ENCODE measurements at places on chromosomes 16 and 17.

DNA sequence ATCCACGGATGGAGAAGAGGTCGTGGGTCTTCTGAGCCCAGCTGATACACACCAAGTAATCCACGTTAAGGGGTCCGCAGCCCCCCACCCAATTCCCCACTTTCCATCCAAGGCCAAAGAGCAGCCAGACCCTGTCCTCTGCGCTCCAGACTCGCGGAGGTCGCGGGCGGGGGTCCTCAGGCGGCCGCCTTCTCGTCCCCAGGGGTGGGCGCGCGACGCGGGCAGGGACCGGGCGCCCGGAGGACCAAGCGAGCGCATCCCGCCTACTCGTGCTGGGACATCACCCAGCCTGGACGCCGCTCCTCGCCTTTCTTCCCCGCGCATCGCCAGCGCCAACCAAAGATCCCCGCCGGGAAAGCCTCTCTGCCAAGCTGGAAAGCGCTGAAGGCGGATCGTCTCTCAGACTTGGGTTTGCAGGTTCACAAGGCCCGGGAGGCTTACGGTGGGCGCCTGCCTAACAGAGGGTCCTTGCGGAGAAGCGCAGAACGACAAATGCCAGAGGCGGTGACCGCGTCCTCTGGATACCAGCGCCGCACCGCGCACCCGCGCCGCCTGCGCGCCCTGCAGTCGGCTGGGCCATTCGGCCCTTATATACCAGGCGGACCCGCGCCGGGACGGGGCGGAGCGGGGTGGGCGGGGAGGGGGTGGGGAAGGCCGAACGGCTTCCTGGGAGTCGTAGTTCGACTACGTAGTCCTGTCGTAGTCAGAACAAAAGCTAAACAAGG, 471.6 kb downstream of the SOX9 start:
- DNase-seq: peak; percentile 87

GRCh38 chr16:8668113-8668512, 6.3 kb upstream of the ABAT start:
- DNase-seq: no peak

- DNase-seq: peak; percentile 48
Measured at GRCh38 chr16:90019543-90020259, 445 bp upstream of the DBNDD1 start.

- no peak for DNase-seq
Measured at GRCh38 chr16:62805221-62805857, 769.1 kb upstream of the CDH8 start.

DNA sequence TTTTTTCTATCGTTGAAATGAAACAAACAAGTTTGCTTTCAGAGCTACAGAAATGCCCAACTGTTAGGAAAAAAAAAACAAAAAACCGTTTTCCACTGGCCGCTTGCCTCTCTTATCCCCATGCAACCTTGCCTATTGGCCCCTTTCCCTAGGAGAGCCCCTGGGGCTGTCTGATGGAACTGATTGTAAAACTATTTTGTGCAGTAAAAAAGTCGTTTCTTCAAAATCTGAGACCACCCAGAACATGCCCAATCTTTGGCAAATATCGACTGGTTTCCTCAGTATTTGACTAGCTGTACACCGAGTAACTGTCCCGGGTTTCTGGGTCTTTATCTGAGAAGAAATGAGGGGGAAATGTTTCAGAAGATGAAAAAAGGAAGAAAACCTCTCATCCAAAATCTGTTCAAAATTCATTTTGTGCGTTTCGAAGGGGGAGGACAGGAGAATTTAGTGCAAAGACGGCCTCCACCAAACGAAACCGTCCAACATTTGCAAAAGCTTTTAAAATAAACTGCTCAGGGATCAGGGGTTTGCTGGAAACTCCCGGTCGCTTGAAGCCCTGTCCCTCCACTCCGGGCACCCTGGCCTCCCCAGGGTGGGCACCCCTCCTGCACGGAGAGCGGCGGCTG, 1.1 kb upstream of the GNAO1 start:
- DNase-seq: no peak

- DNase-seq: no peak
Measured at GRCh38 chr16:28975158-28975599, 601 bp downstream of the SPNS1 start.

DNA sequence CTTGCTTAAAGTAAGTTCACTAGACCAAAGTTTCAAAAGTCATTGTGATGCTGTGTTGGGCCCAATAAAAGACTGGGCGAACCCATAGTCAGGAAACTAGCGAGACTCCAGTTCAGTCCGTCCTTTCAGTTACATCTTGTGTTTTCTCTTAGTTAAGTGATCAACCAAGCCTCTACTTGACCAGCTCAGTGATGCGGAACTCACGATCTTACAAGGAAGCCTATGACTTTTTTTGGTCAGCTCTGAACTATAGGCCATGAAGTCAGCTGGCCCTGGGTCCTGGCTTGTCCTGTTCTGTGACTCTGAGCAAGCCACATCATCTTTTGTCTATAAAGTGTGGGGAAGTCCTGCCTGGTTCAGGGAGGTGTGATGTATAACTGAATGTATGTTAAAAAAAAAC, 21.7 kb upstream of the WSCD1 start:
- DNase-seq: no peak

DNA sequence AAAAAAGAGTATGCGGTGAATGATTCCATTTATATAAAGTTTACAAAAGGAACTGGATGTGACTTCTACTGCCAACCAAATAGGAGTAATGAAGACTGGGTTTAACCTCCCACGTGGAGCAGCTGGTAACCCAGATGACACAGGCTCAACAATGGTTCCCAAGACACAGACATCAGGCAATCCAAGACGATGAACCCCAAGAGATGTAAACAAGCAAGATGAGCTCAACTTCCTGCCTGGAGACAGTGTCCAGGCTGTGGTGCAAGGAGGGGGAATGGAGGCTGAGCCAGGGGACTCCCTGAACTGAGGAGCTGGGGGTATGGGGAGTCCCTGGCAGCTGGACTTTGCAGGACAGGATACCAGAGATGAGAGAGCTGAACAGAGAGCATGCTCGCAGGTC, 104.7 kb downstream of the LITAF start:
- DNase-seq: no peak

GRCh38 chr17:29369831-29370735, 20.1 kb upstream of the TAOK1 start:
- peak; percentile 61 for DNase-seq

DNA sequence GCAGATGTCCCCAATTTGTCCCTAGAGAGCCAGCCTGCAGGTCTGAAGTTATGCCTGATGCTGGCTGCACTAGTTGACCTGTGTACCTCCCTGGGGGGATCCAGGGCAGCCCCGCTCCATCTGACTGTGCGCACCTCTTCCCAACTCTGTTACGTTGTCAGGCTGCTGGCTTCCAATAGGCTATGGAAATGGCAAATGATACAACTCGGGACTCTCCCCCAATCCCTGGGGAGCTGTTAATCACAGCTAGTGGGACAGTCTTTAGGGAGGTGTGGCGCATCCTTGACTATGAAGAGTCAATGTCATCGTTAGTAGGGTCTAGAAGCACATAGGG, 30.1 kb downstream of the GPRC5B start:
- DNase-seq: no peak

- no peak for DNase-seq
Measured at GRCh38 chr17:27282054-27282551, 11.8 kb upstream of the WSB1 start.

DNA sequence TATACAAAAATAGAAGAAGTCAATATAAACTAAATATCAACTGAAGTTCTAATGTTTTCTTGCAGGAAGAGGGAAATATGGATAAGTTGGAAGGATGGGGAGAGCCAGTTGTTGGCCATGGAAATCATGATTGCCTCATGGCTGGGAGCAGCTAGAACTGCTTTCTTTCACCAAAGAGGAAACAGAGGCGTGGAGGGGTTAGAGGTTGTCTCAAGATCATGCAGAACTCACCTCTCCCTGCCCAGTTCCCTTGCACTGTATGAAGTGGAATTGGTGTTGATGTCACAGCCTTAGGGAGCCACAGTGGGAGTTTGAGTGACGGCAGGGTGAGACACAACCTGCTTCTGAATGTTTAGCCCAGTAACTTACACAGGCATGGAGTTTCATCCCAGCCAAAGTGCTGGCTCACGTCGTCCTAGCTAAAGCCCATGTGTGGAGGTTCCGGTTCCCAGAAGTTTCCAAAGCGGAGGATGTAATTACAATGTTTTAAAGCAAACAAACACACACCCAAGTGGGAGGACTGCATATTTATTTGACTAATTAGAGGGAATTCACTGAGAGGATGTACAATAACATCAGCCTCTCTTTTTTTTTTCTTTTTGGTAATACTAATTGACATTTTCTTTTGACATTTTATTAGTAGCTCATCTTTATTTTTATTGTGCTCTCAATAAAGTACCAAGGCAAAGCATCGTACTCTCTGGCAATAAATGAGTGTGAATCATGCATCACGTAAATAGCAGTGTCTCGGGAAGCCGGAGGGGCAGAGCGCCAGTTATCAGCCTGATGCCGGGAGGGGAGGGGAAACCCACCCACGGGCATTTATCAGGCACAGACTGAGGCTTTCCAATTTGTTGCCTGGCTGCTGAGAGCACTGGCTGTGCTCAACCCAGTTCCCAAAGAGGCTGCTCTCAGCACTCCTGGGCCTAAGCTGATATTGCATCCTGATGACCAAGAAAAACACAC, 118.7 kb upstream of the CDH5 start:
- DNase-seq: peak; percentile 28

GRCh38 chr16:82229800-82230619, 60.0 kb upstream of the MPHOSPH6 start:
- peak; percentile 78 for DNase-seq

DNA sequence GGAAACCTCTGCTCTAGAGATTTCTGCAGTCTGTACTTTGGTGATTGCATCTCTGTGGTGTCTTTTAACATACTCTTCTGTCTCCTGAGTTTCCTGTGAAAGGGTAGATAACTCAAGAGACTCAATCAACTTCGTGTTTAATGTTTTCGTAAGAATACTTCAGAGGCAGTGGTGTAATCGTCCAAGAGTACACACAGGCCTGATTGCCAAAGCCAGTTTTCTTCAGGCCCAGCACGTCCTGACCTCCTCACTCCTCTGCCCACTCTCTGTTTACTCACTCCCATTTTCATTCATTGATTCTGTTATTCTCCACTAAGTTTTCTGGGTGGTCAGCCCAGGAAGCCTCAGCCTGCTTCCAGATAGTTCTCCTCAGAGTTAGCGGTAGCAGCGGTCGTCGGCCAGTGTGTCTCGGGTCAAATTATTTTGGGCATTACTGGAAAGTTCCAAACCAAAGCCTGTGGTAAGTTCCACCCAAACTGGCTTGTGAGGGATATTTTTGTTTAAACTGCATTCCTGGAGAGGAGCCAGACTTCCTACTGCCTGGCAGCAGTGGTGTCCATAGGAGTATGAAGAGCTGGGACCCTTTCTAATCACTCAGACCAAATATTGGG, 293.2 kb downstream of the WWOX start:
- DNase-seq: peak; percentile 8

DNA sequence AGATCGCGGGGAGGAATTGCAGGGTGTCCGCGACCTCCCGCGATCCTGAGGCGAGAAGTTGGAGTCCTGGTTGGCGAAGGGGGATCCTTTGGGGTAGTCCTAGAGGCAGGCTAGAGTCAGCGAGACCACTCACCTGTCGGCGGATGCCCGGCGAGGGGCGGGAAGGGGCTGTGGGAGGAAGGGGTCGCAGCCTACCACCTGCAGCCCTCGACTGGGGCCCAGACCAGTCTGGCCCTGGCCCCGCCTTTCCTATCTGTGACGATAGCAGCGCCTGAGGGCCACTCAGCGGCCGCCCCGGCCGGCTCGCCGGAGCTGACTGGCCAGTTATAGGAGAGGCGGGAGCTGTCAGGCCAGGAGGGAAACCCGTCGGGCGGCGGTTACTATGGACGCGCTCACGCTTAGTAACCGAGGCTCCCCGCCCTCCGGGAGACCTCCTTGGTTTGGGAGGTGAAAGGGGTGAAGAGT, at the start of gene TEKT3:
TEKT3 (minus strand) TSS at position 213 of the 465 bp plus-strand sequence. CDS start 10,012 bp downstream, outside the sequence.
- peak; percentile 85 for DNase-seq

- no peak for DNase-seq
Measured at GRCh38 chr17:67542219-67543114, 165.4 kb downstream of the PITPNC1 start.

GRCh38 chr17:10114931-10115535, 83.4 kb downstream of the GAS7 start:
- peak; percentile 89 for DNase-seq

- no peak for DNase-seq
Measured at GRCh38 chr17:14471052-14471451, 170.2 kb downstream of the HS3ST3B1 start.

DNA sequence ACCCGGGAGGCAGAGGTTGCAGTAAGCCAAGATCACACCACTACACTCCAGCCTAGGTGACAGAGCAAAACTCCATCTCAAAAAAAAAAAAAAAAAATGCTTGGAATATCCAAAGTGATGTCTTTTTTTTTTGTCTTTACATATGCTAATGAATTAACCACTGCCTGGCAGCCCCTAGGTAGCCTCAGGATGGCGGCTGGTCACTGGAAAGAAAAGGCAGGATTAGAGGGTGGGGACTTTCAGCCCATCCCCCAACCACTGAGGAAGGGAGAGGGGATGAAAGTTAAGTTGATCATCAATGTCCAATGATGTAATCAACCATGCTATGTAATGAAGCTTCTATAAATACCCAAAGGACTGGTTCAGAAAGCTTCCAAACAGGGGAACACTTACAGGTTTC, 26.8 kb downstream of the RNF157 start:
- DNase-seq: no peak

- DNase-seq: no peak
Measured at GRCh38 chr17:78828470-78829185, 12.0 kb downstream of the USP36 start.

- DNase-seq: no peak
Measured at GRCh38 chr17:38604479-38605403, 1.0 kb downstream of the SRCIN1 start.

DNA sequence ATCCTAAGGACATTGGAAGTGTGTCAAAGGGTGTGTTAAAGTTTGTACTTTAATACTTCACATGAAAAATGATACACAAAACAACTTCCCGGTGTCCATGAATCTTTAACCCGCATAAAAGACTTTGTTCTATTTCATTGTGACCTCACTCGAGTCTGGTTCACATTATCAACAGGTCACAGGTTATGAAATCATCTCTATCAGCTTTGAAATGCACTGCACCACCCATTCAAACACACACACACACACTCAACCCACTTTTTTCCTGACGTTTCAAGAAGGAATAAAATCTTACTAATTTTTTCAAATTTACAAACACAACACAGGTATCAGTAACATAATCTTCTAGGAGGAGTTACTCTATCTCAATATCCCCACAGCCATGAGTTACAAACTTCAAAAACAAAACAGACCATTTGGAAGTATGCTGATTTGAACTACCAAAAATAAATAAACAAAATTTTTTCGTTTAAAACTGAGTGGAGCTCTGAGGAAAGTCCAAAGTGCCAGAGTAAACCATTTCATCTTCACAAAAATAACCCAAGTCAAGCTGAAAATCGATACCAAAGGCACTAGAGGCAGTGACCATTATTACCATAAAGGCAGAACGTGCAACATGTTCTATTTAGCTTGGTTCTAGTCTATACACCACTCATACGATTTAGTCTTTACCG, 2.7 kb downstream of the ACOX1 start:
- DNase-seq: no peak
